ENCODE measurements at places on chromosomes 7 and 10.

DNA sequence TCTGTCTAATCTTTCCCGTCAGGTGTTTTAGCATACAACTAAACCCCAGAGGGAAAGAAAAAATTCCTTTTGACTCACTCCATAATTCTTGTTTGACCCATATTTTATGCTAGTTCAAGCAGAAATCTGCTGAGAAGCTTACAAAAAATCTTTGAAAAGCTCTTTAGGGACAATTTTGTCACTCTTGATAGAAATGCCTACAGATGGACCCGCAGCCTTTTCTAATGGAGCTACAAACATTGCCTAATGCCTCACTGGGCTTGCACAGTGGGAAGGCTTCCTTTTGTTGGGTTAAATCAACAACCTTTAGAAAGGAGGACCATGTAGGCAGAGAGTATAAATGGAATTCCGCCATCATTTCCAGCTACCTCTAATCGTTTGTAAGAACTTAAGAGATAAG, 344.5 kb downstream of the PCLO start:
- DNase-seq, result no peak

- no peak for DNase-seq
These were observed 75.6 kb downstream of the CCDC6 start for GRCh38 chr10:59830601-59831259.

- DNase-seq, result no peak
These were observed 94.9 kb downstream of the GPR26 start for GRCh38 chr10:123761038-123761428.

DNA sequence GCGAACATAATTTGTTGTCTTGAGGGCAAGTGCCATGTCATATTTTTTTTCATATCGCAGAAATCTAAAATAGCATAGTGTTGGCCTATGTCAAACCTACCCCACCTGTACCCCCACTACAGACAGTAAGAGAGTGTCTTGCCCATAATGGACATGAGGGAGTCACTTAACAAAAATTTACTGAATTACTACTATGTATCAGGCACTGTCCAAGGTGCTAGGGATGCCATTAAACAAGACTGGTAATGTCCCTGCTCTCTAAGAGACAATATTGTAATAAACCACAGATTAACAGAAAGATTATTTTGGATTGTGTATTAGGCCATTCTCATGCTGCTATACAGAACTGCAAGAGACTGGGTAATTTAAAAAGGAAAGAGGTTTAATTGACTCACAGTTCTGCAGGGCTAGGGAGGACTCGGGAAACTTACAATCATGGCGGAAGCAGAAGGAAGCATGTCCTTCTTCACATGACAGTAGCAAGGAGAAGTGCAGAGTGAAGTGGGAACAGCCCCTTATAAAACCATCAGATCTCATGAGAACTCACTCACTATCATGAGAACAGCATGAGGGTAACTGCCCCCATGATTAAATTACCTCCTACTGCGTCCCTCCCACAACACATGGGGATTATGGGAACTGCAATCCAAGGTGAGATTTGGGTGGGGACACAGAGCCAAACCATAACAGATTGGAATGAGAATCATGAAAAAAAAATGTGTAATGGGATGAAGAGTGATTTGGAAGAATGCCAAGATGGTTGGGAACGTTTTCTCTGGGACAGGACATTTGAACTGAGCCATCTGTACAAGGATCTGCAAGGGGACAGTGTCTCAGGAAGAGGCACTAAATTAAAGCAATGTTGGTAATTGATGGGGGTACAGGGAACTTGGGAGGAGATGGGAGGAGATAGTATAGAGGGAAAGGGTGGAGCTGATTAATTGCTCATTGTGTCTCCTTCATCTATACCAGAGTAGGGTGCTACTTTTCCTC, 108.5 kb downstream of the FAM107B start:
- DNase-seq, result no peak

GRCh38 chr7:21194936-21195335, 232.9 kb upstream of the SP4 start:
- no peak for DNase-seq

DNA sequence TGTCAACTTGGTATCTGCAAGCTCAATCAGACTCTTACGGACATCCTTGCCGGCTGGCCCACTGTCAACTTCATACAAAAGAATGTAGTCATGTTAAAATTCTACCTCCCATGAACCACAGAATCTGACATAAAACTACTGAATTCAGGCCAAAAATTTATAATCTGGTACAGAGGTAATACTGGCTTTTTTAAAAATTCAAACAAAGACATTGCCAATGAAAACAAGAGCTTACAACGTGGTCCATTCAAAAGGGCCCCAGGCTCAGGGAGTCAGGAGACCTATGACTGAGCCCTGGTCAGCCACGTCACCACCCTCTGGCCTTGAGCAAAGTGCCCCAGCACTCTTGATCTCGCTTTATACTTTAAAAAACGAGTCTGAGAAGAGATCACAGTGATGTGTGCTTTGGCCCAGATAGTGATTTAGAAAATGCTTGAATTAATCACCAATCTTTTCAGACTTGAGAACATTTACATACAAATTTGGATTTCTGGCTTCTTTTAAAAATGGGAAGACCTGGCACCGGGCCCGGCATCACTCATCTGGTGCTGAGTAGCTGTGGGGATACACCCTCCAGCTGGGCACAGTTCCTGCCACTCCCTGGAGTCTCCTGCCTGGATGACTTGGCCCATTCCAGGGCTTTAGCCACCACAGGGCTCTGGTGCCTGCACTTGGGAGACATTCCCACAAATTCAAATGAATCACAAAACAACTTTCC, 94.1 kb downstream of the PIP4K2A start:
- peak; percentile 84 for DNase-seq

DNA sequence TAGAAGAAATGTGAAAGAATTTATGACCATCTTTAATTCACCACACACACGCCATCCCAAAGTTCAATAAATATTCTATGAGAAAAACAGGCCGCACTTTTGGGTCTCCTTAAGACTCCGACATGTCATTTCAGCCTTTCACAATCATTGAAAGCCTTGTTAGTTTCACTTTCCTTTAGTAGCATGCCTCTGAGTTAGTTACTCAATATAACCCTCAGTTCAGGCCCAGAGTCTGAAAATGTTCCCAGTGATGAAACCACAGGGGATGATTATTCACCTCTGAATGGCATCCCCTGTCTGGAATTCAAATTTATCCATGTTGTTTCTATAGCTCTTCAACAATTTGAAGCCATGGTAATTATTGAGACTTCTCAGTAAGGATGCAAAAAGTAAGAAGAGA, 278.1 kb upstream of the NRP1 start:
- DNase-seq, result no peak

Measured in omental fat pad (tissue), 4 donors.